ENCODE measurements at places on chromosomes 5 and 9.

DNA sequence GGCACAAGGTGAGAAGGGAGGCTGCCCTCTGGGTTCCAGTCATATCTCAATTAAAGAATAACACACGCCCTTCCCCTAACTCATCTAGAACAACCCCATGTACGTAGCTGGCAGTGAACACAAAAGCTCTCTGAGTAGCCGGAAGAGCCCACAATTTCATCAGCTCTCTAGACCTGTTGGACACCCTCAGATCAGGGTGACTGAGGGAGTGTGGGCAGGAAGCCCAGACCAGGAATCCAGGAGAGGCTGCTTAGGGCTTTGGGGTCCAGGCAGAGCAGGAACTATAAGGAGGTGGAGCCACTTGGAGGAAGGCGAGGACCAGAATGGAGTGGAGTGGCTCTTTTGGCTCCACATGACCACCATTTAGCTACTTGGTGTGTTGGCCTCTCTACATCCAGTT is 237.4 kb downstream of the NR3C1 start:
- no peak for DNase-seq

- DNase-seq = no peak
These were observed 90.2 kb downstream of the TMEM174 start for GRCh38 chr5:73263001-73263710.

GRCh38 chr9:6609497-6610016 is 36.0 kb downstream of the GLDC start:
- DNase-seq = no peak

DNA sequence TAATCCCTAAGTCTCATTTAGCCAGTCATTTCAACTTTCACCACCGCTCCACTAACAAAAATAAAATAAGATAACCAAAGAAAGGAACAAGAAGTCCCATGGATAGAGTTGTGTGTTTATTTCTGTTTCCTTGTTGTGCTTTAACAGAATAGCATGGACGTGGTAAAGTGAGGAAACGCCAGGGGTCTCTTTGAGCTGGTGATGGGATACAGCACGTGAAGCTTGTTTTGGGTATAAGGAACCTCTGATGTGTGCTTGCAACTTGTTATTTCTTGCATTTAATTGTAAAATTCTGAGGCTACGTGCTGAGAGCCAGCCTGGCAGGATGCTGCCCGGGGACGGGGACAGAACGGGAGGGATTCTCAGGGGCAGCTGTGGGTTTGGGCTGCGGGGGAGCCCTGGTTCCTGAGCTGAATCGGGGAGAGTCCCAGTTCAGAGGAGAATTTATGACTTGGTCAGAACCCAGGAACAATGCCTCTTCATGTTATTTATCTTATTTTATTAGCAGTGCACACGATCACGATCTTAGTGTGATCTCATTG is 63.4 kb downstream of the ANKRD33B start:
- DNase-seq = no peak

GRCh38 chr5:159341906-159342310 is 11.6 kb upstream of the IL12B start:
- DNase-seq = peak; percentile 56

DNA sequence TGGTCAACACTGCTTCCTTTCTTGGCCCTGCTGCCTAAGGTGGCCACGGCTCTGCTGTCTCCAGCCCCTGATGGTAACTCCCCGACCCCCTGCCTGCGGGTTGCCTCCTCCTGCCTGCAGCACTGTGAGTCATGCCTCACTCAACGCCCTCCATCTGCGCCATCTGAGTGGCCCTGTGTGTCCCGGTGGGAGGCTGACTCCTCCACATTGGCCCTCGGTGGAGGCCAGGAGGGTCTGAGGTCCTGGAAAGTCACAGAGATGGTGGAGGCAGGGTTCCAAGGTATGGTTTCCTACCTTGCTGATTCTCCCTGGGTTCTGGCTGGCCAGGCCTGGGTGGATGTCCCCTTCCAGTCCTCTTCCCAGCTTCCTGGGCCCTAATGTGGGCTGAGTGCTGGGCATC is 64.5 kb upstream of the ADAMTS2 start:
- no peak for DNase-seq

DNA sequence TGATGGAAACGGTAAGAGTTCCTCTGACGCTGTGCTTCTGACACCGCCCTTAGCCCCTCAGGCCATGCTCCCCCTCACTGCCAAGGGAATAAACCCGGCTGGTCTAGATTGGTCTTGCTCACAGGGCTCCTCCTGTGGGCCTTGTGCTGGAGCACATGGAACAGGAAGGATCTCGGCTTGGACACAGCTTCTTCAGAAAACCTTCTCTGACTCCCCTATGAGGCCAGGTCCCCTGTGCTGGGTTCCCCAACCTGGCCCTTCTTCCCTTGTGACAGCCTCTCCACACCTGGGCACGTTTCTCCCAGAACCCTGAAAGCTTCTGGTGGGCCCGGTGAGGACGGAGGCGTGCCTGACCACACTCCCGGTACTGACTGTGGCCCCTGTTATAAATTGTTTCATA is 8.2 kb downstream of the SPATA31E1 start:
- no peak for DNase-seq

DNA sequence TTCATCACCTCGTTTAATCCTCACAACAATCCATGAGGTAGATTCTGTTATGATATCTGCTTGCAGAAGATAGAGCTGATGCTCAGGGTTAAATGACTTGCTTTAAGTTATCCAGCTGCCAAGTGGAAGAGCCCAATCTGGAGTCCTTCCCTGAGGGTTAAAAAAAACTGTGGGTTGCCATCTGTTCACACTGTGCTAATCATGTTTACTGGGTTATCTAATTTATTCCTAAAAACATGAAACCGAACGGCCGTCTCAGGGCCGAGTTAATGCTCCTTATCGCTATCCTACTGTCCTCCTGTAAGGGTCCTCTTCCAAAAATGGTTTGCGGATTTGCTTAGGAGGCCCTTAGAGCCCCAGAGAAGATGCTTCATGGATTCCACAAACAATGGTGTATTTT is 153.3 kb downstream of the YIPF5 start:
- DNase-seq = no peak

DNA sequence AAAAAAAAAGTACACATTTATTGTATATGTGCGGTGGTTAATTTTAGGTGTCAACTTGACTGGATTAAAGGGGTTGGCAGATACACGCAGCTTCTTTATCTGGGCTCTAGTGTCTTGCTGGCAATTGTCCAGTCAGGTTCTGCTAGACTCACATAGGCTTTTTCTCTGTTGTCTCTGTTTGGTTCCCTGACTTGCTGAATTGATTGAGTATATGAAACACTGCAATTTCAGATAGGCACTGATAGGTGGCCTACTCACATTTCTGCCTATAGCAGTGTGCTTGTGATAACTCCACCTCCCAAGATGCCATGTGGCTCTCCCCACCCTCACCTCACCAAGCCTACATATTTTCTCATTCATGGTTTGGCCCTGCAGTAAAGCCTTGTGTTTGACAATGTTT is 52.5 kb downstream of the AOPEP start:
- no peak for DNase-seq

GRCh38 chr9:124271660-124272059 is 13.9 kb downstream of the NEK6 start:
- DNase-seq = no peak

- no peak for DNase-seq
These were observed 130.1 kb upstream of the FST start for GRCh38 chr5:53350368-53350767.

DNA sequence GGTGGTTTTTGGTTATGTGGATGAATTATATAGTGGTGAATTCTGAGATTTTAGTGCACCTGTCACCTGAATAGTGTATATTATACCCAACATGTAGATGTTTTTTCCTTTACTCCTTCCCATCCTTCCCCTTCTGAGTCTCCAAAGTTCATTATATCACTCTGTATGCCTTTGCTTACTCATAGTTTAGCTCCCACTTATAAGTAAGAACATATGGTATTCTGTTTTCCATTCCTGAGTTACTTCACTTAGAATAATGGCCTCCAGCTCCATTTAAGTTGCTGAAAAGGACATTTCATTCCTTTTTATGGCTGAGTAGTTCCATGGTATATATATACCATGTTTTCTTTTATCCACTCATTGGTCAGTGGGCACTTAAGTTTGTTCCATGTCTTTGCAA is 161.6 kb upstream of the CD180 start:
- DNase-seq = no peak

DNA sequence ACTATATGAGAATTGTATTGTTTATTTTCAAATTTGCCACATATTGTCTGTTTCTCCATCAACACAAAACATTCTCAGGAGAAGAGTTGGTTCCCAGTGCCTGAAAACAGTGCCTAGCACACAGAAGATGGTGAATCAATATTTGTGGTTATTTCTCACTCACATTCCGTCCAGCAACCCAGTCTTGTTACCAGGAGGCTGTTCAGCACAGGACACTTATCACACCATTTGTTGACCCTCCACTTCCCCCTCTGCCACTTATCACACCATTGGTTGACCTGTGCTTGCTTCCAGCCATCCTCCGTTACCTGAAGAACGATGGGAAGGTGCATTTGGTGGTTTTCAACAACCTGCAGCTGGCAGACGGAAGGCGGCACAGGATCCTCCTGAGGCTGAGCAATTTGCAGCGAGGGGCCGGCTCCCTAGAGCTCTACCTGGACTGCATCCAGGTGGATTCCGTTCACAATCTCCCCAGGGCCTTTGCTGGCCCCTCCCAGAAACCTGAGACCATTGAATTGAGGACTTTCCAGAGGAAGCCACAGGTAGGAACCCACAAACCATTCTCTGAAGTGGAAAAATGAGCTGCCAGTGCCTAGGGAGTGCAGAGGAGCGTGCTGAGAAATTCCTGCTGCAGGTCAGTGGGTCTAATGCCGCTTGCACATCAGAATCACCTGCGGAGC is 20.5 kb downstream of the THBS4 start:
- DNase-seq = no peak

DNA sequence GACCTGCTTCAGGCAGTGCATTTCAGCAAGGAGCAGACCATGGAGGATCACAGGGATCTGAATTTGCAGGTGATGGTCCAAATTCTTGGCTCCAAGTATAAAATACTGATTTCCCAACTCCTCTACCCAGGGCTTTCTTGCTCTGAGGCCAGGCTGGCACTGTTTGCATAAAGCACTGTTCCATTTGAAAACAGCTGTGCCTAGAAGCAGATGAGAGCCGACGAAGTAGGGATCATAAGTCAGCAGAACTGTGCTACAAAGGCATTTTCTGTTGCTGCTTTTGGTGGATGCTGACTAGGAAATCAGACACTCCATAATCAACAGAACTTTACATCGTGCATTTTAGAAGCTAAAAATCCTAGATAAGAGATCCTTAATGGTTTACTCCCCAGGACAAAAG is 126.4 kb downstream of the MAT2B start:
- DNase-seq = no peak

GRCh38 chr9:130305381-130305780 is 39.8 kb downstream of the HMCN2 start:
- no peak for DNase-seq

GRCh38 chr9:136177224-136177623 is 27.7 kb downstream of the LHX3 start:
- DNase-seq = no peak

DNA sequence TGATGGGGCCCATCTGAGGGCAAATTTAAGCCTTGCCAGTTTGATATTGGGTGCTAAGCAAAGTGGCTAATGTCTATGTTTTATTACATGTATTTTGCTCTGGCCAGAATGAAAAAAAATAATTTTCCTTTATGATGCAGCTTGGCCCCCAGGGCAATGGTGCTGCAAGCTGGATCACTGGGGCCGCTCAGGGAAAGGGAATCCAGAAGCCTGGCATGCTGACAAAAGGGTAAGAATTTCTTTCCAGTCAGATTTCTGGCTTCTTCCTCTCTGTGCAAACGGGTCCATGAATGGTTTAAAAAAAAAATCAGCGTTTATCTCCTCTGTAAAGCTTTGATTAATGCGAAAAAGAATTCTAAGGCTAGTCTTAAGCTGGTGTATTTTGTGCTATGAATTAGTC is 138.4 kb downstream of the MAPKAP1 start:
- no peak for DNase-seq

All from activated CD4-positive, alpha-beta T cell treated with anti-CD3 and anti-CD28 coated beads, Interleukin-2, amount 50 U/mL, for 4 hours (primary cell).